HuH-7 (cell line): ENCODE measurements at places on chromosomes 13 and 19.

GRCh38 chr19:3721887-3722442 is 13.8 kb downstream of the TJP3 start:
- no peak for DNase-seq

GRCh38 chr13:24900507-24900906 is 136.5 kb downstream of the RNF17 start:
- DNase-seq: no peak

GRCh38 chr13:34030782-34031181 is 212.8 kb downstream of the RFC3 start:
- DNase-seq: no peak

DNA sequence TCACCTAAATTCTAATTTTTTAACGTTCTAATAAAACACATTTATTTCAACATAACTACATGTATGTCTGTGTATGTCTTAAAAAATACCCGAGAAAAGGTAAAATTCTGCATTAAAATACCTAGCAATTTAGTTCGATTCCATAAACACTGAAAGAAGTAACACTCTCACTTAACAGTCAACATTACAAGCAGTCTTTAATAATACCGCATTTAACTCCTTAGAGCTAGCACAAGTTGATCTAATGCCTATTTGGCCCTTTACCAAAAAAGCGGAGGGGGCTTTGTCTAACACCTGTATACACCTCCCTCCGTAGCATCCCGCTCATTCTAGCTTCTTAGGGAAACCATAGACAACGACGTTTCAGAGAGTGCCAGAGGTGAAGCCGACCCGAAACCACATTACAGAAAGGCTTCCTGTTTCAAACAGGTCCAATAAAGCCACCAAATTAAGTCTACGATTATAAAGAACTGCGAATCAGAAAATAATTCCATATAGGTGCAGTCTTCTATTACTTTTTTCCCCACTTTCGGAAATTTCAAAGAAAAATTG is 1.2 kb downstream of the SPART start:
- DNase-seq: no peak

DNA sequence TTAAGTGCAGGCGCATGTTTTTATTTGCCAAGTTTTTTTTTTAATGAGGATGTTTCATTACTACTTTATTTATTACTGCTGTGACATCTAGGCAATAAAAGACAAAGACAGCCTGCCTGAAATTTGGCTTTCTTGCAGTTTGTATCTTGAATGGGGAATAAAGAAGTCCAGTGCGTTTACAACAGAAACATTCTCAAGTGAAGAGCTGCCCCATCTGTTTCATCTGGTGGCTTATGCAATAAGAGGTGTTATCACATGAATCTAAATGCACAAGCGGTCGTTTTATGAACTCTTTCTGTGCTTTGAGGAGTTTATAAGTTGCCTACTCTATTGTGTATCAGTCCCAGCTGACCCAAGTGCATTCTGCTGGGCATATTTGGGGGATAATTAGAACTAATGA is 12.6 kb upstream of the MAB21L1 start:
- no peak for DNase-seq

- DNase-seq: no peak
Measured at GRCh38 chr13:69619651-69620050, 488.0 kb upstream of the ATXN8OS start.

GRCh38 chr13:69291292-69291906 is 816.2 kb upstream of the ATXN8OS start:
- DNase-seq: no peak
